ENCODE measurements at places on chromosomes 11 and 22. TPM values are rescaled to one million over a fixed set of nuclear protein-coding genes. Genes with fewer than 3 reads are reported as not detected.

- no peak for DNase-seq
Measured at GRCh38 chr11:83174008-83174407, 17.1 kb downstream of the PCF11 start.

DNA sequence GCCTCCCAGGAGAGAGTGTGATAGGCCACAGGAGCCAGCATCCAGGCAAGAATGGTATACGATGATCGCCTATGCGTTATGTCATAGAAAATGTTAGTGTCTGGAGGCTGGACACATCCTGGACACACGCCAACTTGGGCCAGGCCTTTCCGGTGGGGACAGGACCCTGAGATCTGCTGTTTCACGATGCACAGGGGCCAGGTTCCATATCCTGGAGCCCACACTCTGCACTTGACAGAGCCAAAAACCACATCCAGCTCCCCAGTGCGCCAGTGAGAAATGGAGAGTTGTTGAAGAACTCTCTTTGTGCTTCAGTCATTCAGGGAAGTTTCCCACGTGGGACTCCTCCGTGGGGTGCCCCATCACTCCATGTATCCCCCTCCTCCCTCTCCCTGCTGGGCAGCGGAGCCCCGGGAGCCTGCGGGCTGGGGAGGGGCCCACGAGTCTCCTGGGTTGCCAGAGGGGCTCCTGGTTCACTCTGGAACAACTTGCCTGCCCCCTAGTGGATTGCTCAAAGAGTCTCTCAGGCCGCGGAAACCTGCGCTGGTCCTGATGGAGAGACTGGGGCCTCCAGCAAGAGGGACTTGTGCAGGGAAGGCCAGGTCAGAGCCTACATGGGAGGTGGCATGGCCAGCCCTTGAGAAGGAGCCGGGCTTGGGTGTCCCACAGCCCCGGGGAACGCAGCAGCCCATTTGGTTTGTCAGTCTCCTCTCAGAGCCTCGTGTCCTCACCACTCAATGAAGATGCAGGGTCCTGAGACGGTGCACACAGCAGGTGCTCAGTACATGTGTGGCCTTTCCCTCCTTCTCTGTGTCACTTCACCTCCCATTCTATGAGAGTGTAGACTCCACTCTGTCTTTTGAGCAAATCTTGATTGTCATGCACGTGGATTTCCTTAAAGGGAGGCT lies 10.2 kb upstream of the LRRC32 start:
- DNase-seq = no peak

DNA sequence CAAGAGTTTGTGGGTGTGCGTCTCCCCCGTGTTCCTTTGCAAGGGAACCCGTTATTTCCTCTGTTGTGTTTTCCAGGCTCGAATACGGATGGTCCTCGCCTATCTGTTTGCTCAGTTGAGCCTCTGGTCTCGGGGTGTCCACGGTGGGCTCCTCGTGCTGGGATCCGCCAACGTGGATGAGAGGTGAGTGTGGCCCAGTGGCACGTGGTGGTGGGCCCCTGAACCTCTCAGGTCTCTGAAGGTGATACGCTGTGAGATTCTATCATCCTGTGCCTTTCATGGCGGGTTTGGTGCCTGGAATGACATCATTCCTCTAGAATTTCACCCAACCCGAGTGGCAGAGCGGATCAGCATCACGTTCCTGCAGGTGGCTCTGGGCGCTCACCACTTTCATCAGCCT lies 32.5 kb downstream of the NADSYN1 start:
- DNase-seq = no peak

DNA sequence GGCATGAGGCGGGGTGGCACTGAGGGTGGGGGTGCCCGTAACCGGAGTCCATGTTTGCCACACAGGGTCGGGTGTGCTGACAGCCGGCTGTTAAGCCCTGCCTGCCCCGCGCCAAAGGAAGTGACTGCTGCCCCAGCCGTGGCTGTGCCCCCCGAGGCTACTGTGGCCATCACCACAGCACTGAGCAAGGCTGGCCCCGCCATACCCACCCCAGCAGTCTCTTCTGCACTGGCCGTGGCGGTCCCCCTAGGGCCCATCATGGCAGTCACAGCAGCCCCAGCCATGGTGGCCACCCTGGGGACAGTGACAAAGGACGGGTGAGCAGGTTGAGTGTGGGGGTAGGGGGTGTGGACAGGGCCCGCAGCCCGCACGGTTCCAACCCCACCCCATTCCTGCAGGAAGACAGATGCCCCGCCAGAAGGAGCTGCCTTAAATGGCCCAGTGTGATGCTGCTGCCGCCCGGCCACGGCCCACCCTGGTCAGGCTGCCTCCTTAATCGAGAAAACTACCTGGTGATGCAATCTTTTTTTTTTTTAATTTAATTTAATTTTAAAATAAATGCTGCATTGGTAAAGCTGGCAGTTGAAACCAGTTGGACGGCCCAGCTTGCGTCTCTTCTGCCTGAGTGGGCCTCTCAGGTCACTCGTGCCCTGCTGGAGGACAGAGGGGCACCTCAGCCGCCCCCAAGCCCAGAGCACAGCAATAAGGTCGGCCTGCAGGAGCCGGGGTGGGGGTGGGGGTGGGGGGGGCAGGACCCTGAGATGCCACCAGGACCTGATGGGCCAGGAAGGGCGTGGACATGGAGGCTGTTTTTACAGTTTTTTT lies 30.8 kb downstream of the SBF1 start:
- no peak for DNase-seq

GRCh38 chr11:76734456-76735420 lies 48.4 kb upstream of the TSKU start:
- no peak for DNase-seq

DNA sequence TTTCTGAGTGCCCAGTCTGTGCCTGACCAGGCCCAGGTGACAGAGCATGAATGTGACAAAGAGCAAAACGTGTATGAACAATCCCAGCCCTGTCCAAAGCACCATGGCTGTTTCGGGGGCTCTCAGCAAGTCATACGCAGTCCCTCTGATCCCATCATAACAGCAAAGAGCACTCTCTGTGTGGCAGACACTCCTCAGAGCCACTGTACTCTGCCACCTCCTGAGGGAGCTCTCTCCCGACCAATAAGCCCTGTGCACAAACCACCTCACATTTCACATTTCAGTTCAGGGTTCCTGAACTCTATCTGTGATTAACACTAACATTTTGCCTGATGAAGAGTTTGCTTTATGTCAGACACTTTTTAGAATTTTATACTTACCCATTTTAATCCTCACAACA lies 6.6 kb downstream of the DGCR2 start:
- DNase-seq = no peak

- no peak for DNase-seq
Measured at GRCh38 chr11:18836417-18836816, 44.8 kb upstream of the PTPN5 start.

- no peak for DNase-seq
Measured at GRCh38 chr22:41175546-41175945, 29.6 kb upstream of the L3MBTL2 start.

DNA sequence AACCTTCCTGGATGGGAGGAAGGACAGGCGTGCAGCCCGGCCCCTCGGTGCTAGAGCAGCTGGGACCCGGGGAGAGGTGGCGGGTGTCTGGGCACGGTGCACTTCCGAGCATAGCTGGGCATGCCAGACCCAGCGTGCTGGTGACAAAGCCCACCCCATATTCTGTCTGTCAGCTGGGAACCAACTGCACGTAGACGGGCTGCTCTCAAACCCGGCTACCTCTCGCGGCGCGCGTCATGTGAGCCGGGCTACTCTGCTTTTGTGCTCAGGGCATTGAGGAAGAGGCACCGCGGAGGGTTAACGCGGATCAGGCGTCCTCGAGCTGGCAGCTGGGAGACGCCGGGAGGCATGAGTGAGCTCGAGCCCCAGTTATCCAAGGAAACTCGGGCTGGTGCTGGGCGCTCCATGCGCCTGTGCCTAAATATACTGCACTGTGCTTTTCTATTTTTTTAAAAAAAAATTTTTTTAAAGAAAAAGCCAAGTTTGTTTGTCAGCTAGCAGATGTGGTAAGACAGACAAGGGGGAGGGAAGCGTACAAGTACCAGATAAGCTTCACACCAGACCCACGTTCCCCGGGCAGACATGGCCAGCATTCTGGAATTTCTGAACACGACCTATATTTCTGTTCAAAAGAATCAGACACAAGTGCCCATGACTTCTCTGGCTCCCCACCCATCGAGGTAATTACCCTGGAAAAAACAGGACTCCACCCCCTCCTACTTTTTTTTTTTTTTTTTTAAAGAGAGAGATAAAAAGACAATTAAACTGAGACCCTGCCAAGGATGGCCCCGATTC lies 425.6 kb downstream of the SHANK2 start:
- no peak for DNase-seq

GRCh38 chr22:39367035-39367434 lies 17.2 kb downstream of the SYNGR1 start:
- DNase-seq = no peak

DNA sequence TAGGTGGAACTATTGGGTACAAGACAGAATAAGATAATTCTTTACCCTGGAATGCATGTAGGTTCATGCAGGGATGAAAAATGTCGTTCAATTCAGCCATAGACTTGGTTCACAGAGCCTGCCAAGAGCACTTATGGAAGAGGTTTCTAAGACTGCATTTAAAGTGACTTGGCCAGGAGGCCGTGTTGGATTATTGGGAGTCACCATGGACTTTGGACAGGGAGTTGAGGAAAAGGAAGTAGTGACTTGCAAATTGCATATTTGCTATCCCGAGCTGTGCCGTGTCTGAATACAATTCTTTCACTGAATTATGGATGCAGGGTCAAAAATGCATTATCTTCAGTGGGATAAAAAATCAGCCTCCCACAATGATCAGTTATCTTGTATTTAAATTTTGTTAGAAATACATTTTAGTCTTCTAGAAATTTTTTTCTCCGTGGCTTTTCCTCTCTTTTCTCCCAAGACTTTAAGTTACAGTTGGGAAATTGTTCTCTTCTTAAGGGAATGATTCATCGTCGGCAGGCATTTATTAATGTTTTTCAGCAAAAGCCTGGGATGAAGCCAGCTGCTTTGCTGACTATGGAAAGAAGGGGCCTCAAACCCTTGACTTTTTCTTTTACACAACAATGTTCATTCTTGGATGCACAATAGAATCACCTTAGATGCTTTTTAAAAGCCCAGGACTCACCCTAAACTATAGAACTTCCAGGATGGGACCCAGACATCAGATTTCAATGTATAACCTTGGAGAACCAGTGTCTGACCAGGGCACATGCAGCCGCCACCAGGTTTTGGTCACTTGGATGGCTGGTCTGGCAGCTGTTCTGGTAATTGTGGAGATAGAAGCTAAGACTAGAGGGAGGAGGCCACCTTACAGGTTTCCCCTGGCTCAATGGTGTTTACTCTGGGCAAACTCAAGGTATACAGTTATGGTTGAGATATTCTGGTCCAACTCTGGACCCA lies 70.8 kb downstream of the FAT3 start:
- no peak for DNase-seq

- DNase-seq = no peak
Measured at GRCh38 chr11:109849946-109850345, 243.2 kb upstream of the ZC3H12C start.

DNA sequence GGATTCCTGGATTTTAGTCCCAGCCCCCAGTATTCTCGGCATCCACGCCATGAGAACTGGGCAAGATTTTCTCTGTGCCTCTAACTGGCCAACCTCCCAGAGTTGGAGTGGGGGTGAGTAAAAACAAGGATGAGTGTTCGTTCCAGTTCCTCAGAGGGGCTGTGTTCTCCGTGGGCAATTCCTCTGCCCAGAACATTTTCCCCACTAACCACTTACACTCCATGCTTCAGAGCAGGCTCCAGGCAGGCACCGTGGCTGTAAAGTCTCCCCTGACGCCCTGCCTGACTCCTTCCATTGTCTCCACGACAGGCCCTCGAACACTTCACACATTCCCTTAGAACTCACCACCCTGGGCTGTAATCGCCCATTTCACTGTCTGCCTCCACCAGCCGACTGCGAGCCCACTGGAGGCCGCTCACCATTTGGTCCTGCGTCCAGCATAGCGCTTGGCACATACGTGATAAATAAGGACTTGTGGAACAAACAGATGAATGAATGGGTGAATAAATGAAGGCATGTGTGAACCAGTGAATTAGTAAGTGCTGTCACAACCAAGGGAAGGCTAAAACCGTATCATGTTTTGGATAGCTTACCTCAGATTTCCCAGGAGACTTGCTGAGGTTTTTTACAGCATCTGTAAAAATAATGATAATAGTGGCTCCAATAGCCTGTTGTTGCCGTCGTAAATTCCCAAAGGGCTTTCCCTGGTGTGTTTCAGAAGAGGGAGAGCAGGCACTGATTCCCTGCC lies 6.1 kb downstream of the APLNR start:
- DNase-seq = no peak

DNA sequence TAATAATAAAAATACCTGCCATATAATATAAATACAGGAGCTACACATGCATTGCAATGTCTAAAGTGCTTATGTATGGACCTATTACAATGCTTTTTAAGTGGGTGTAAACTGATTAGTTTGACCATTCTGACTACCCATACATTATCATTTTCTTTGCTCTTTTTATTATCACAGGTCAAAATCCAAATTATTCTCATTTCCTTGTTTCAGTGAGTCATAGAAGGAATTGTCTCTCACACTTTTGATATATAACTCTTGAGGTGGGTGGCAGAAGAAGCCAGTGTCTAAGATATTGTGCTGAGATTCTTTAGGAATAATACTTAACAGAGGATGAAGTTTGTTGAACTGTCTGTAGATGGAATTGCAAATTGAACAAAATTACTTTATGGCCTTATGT lies 35.6 kb downstream of the GAS2 start:
- no peak for DNase-seq

GRCh38 chr11:119432484-119433357 lies 9.7 kb upstream of the THY1 start:
- DNase-seq = no peak

GRCh38 chr11:102010776-102011494 lies 36.3 kb upstream of the CFAP300 start:
- no peak for DNase-seq

DNA sequence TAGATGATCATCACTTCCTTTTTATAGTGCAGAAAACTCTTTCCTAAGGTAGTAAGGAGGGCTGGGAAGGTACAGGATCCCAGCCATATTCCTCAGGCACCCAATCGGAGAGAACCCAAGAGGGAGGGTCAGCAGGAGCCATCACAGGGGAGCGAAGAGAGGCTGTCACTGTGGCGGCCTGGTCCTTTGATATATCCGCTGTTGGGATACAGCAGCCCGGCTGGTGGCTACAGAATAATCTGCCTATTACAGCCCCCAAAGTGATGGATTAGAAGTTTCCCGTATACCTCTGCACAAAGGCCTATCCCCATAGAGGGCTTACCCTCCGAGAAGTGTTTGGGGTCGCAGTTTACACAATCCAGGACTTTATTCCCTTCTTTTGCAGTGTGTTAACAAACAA lies 48.5 kb downstream of the OR4D9 start:
- DNase-seq = no peak

GRCh38 chr11:35631891-35632290 lies 13.6 kb downstream of the FJX1 start:
- no peak for DNase-seq

TTC28 gene
- 51.9 TPM for polyA plus RNA-seq

PIH1D2 gene
- polyA plus RNA-seq = 10.8 TPM

SYNGR1 gene
- 18.8 TPM for polyA plus RNA-seq

GAL gene
- polyA plus RNA-seq = 0.49 TPM

TALDO1 gene
- 135 TPM for polyA plus RNA-seq

TREH gene
- 1.5 TPM for polyA plus RNA-seq

RFPL3 gene
- polyA plus RNA-seq = not detected

C22orf15 gene
- polyA plus RNA-seq = 1.9 TPM

Measured in left renal pelvis (tissue), 4 donors.